ENCODE measurements at places on chromosomes 11 and 22.

- DNase-seq: no peak
Observed at GRCh38 chr11:9862981-9863380, 199.1 kb downstream of the SWAP70 start.

GRCh38 chr22:20992456-20993303 lies 9.2 kb downstream of the THAP7 start:
- DNase-seq: no peak

DNA sequence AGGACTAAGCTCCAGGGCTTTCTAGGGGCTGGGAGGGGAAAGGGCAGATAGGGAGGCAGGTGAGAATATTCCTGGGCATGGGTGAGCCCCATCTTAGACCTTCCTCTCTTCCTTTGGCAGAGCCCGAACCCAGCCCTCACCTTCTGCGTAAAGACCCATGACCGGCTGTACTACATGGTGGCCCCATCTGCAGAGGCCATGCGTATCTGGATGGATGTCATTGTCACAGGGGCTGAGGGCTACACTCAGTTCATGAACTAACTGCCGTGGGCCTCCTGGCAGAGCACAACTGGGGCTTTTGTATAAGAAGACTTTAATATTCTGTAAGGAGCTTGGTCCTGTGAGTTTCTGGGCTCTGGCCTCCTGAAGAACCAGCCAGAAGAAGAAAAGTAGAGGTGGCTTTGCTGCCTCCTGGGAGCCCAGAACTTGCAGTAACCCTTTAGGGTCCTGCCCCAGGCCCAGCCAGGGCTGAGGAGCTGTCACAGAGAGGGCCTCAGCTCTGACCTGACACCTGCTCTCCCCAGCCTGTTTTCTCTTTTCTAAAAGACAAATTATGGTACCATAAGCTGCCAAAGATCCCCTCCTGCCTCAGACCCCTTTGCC lies 22.8 kb downstream of the TREH start:
- no peak for DNase-seq

DNA sequence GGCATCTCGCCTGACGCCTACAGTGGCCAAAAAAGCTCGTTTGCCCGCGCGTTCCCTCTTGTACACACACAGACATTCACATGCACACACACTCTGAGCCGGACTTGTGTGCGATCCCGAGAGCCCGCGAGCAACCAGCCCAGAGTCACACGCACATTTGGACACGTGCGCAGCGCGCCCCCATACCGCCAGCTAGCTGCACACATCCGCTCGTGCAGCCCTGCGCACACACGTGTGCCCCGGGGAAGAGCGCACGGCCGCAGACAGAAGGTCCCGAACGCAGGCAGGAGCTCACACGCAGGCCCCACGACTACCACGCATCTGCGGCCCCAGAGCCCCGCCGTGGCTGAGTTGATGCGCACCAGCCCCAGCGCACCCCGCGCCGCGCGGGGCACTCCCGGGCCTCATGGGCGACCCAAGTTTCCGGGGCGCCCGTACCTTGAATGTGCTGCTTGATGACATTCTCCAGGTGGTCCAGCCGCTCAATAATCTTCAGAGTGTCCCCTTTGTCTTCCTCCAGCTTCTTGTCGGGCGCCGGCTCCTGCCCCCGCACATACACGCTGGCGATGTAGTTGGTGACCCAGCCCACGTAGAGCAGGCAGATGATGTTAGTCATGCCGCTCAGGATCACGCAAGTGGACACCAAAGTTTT lies 758 bp downstream of the GALNT18 start:
- no peak for DNase-seq

DNA sequence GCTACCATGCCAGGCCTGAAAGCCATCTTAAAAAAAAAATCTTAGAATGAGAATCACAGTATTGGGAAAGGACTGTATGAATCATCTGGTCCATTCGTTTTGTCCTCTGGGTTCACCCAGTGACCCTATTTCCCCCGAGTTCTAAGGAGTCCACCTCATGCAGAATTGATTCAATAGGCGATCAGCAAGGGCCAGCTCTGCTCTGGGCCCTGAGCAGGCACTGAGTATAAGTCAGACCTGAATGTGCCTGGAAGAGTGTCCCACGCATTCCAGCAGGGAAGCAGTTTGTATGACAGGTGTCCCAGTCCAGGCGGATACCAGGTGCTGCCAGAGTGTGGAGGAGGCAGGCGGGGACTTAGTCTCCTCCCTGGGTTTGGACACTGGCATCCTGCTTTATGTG lies 883 bp upstream of the HMOX1 start:
- no peak for DNase-seq

- no peak for DNase-seq
Observed at GRCh38 chr22:23419171-23419570, 160.9 kb downstream of the IGLL1 start.

GRCh38 chr11:118659953-118660680 lies 19.3 kb downstream of the TREH start:
- no peak for DNase-seq

DNA sequence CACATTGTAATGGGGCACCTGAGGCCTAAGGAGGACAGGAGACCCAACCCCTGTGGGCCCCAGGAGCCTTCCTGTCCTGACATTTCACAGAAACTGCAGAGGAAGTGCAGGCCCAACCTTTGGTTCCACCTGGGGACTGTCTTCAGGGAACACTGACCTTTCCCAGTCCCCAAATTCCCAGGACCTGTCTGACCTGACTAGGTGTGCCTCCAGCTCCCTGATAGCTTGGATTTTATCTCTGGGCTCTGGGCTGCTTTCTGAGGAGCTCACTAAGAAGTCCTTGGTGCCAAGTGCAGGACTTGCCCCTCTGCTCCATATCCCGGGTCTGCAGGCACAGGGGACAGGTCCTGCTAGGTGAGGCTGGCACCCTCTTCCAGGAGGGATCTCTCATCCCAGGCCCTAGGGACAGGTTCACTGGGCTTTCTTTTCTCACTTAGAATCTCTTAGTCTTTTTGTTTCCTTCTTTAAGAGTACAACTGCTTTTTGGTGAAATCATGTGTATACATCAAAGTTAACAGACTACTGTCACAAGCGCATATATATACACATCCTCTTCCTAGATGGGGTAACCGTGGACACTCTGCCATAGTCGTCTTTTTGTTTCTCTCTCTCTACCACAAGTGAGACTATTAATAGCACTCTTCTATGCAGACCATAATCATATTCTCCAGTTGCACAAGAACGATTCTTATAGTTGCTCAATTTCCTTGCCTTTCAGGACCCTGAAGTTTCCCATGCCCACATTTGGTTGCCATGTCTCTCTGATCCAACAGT lies 72.0 kb upstream of the IGLL5 start:
- no peak for DNase-seq

GRCh38 chr22:40552070-40552469 lies 84.4 kb downstream of the MRTFA start:
- DNase-seq: no peak

DNA sequence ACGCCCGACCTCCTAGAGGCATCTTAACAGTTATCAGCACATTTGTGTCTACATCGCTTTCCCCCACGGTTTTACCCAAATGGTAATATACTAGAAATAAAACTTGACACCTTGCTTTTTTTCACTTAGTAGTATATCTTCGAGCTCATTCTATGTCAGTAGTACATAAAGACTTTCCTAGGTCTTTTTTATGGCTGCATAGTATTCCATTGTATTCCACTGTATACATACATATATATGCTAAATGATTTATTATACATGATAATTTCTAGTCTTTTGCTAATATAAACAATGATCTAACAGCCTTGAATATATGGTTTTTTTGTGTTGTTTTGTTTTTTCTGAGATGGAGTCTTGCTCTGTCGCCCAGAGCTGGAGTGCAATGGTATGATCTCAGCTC lies 34.8 kb upstream of the DLAT start:
- DNase-seq: no peak

DNA sequence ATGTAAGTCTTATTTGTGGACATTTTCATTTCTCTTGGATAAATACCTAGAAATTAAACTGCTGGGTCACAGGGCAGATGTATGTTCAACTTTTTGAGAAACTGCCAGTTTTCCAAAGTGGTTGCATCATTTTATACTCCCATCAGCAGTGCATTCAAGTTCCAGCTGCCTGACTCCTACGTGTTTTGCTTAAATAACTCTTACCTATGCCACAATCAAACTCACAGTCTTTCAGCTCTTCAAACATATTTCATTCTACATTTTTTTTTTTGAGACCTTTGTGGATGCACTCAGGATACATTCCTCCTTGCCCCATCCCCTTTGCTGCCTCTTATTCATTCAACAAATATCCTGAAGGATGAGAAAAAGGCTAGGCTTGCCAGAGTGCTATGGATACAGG lies 9.2 kb downstream of the TCF20 start:
- DNase-seq: no peak

DNA sequence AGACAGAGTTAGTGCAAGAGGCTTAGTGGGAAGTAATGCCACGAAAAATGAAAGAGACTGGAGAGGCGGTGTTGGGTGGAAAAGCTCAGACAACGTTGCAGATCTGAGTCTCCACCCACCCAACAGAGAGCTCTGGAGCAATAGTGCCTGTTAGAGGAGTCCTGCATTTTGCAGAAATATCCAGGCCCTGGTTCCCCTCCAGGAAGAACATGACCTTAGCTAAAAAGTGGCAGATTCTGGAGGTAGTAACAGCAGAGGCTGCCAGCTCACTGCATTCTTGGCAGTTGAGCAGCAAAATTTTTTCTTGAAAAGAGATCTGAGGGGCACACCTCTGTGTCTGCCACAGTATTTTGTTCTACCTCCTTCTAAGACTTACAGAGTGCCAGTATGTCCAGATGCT lies 27.7 kb upstream of the BIRC3 start:
- no peak for DNase-seq

GRCh38 chr11:15104166-15104565 lies 10.6 kb upstream of the INSC start:
- no peak for DNase-seq

GRCh38 chr22:19973551-19974267 lies 32.1 kb upstream of the TXNRD2 start:
- no peak for DNase-seq

GRCh38 chr11:73072935-73073481 lies 69.1 kb downstream of the FCHSD2 start:
- DNase-seq: no peak

DNA sequence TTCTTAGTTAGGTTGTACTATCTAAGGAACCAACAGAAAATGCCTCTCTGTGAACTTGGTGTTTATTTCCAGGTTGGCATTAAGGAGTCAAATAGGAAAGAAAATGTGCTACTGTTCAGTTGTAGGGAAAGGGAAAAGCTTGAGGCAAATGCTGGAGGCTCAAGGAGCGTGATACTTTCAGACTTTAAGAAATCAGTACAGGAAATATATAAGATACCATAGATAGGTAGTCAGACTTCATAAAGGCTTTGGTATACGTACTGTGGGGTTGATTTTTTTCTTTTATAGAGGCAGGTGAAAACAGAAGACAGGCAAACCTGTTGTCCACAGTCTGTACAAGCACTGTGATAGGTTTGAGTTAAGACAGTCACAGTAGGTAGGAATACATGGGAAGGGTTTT lies 30.8 kb downstream of the EP300 start:
- no peak for DNase-seq

DNA sequence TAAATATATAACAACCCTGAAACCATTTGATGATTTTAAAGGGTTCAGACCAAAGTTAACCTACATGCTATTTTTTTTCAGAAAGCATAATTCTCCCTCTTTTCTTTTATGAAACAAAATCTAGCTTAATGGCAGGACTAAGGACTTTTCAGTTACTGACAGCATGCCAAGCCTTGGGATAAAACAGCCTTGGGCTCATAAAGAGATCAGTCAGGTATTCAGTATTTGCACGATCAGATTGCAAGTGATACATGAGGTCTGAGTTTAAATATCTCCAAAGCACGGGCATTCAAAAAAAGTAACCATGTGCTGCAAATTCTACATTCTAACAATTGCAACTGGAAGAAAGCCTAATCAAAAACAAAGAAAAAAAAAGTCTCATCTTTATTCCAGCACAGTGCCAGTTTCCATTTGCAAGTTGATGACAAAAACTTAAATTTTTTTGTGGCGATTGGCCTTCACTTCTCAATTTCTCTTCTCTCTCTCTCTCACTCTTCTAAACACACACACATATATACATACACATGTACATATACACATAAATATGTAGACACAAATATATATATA lies 60.1 kb downstream of the CTSC start:
- DNase-seq: no peak

- no peak for DNase-seq
Observed at GRCh38 chr11:103534191-103534590, 425.0 kb downstream of the DYNC2H1 start.

GRCh38 chr22:33357981-33358399 lies 299.8 kb upstream of the SYN3 start:
- DNase-seq: no peak

- no peak for DNase-seq
Observed at GRCh38 chr11:6992457-6993417, 27.4 kb downstream of the ZNF214 start.

DNA sequence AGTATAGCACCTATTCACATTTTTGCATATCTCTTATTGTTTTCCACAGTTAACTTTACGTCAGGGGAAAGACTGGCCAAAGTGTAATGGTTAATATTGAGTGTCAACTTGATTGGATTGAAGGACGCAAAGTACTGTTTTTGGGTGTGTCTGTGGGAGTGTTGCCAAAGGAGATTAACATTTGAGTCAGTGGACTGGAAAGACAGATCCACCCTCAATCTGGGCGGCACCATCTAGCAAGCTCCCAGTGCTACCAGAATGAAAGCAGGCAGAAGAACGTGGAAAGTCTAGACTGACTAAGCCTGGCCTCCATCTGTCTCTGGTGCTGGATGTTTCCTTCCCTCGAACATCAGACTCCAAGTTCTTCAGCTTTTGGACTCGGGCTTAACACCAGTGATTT lies 1900.7 kb upstream of the RAG2 start:
- DNase-seq: no peak

DNA sequence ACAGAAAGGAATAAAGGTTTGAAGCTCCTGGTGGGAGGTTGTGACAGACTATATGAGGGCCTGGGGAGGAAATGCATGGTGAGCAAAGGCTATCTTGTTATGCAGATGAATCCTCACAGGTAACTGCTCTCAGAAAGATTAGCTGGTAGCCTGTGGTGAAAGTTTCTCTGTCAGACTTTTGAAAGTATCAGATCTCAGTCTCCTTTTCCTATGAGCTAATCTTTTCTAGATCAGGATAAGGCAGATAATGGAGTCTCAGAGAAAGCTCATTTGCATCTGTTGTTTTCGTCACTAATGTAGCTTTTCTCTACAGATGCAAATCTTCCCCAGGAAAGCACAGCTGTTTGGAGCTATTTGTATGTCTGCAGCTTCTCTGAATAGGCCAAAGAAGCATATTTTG lies 21.0 kb upstream of the OR6X1 start:
- DNase-seq: no peak
